LNCaP clone FGC (cell line): ENCODE measurements at places on chromosomes 16 and 17.

GRCh38 chr16:54363766-54364165, 77.2 kb upstream of the IRX3 start:
- DNase-seq, result no peak

GRCh38 chr16:14193316-14193871, 122.3 kb downstream of the MRTFB start:
- DNase-seq, result no peak

- no peak for DNase-seq
Observed at GRCh38 chr16:66425651-66426050, 1.4 kb upstream of the BEAN1 start.

- no peak for DNase-seq
Observed at GRCh38 chr17:21119919-21120249, 6.9 kb upstream of the DHRS7B start.

GRCh38 chr17:13154398-13154797, 136.6 kb upstream of the ELAC2 start:
- DNase-seq, result no peak

DNA sequence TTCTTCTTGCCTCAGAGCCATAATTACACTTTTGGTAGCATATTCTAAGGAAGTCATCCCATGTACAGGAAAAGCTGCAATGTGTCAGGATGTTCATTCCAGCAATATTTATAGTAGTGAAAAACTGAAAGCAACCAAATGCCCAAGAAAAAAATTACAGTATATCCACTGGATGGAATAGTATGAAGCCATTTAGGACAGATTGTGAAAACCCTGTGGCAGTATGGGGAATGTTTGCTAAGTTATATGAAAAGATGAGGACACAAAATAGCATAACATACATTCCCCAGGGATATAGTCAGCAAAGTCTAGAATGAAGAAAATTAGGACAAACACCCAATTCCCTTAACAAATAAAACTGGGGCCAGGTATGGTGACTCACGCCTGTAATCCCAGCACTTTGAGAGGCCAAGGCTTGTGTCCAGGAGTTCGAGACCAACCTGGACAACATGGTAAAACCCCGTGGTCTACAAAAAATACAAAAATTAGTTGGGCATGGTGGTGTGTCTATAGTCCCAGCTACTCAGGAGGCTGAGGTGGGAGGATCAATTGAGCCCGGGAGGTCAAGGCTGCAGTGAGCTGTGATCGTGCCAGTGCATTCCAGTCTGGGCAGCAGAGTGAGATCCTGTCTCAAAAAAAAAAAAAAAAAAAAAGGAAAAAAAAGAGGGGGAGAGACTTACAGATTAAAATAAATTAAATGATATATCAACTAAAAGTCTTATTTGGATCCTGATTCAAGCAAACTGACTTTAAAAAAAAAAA, 2.3 kb downstream of the LRRC3C start:
- no peak for DNase-seq
